ENCODE measurements at places on chromosomes 3 and 15. TPM values are rescaled to one million over a fixed set of nuclear protein-coding genes. Genes with fewer than 3 reads are reported as not detected.

GOLGA6L7 gene
- total RNA-seq: not detected

UNC13C gene
- 30.7 TPM for total RNA-seq

GRM2 gene
- total RNA-seq: 27.8 TPM

DNA sequence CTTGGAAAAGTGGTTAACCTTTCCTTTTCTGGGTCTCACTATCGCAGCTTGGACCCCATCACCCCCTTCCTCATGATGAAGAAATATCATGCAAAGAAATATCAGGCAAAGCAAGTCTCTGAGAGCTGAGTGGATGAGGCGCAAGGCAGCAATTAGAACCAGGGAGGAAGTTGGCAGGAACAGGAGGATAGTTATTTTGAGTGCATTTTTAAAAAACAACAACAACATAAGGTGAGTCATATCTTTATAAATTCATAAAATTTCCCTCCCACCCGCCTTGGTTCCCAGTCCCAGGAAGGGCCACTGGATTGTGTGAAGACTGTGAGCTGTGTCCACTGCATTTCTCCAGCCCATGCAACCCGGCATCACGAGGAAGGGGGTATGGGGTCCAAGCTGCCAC is 316.9 kb upstream of the TLE3 start:
- no peak for DNase-seq

DNA sequence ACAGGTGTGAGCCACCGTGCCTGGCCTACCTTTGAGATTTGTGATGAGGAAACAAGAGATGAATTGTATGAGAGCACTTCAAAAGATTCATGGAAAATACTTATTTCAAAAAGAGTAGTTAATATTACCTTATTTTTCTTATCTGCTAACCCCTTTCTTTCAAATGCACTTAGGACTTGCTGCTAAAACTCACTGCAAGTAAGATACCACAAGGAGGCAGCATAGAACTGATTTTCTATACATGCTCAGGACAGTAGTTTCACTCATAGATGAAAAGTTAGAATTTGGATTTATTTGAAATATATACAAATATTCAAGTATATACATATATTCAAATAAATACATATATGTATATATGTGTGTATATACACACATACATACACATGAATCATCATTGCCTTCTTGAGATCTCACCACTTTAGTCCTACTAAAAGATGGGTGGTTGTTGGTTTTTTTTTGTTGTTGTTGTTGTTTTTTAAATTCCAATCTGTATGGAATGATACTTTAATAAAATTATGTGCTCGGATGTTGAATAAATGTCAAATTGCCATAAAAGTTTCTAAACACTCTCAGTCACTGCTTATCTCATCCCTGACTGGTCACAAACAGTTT is 2.4 kb downstream of the CCNDBP1 start:
- no peak for DNase-seq

DNA sequence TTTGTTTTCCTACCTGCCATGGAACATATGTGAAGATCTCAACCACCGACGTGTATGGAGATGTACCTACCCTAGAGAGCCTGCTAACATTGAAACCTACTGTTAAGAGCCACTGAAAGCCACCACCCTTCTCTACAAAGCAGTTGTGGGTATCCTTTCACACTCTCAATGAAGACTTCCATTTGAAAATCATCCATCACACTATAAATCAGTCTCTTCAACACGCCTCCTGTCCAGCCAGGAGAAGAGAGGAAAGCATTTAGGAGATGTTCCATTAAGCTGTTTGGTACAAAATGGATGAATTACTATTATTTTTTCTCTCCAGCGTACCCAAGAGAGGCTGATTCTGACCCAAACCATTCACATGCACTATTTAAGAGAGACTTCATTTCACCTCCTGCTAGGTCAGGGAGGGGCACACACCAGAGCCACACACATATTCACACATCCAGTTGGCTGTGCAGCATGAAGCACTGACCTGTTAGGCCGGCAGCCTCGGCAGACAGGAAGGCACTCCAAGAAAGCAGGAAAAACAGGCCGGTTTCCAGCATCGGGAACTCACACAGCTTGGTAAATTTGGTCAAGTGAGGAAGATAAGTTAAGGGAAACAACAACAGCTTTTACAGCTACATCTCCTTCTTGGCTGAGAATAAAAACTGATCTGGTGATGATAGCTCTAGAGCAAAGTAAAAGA is 274.5 kb downstream of the SLC9A9 start:
- DNase-seq: no peak

GRCh38 chr3:72479651-72480215 is 368.5 kb downstream of the SHQ1 start:
- no peak for DNase-seq
